Right lung (tissue), 10 donors: ENCODE measurements at places on chromosomes 2 and 18.

DNA sequence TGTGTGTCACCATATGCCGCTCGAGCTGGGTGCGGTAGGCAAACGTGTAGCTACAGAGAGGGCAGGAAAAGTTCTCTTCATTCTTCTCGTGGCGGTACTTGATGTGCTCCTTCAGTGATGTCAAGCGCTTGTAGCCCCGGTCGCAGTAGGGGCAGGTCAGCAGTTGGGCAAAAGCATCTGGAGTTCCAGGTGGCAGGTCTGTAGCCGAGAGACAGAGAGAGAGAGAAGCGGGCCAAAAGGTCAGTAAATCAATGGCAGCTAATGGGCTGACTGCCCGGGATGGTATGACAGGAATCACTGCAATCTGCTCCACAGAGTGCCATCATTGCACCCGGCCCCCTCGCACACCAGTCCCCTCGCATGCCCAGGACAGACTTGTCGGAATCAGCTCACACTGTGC is 116.0 kb downstream of the ZEB2 start:
- no peak for DNase-seq

DNA sequence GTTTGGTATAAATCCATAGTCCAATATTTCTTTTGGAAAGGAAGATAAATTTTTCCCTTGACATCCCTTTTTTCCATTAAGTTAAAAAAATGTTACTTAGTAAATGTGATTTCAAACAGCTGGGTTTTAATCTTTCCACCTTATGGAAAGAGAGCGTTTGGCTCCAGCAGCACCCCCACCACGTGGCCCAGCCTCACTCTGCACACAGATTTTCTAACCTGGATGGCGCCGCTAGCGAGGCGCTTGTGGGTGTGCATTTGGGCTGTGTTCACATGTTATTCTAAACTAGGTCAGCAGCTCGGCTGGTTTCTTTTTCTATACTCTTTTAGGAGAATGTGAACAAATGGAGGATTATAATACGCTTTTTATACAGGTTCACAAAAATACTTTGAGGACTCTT is 218.0 kb downstream of the LDLRAD4 start:
- no peak for DNase-seq

- no peak for DNase-seq
Observed at GRCh38 chr18:25563346-25563745, 211.4 kb upstream of the ZNF521 start.

GRCh38 chr2:230319211-230319862 is 7.7 kb upstream of the SP140L start:
- no peak for DNase-seq

DNA sequence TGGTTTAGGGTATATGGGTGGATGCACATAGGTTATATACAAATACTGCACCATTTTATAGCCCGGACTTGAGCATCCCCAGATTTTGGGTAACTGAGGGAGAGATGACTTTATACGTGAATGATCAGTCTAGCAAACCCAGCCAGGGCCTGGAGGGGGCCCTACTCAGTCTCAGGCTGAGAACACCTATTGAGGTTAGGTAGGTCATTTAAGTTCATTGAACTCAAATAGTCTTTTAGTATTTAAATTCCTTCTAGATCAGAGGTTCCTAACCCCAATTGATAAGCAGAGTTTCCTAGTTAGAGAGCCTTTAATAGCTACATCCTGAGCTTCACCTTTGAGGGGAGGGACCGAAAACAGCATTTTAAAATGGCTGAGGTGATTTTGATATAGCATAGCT is 487.0 kb downstream of the DCC start:
- DNase-seq, result no peak

DNA sequence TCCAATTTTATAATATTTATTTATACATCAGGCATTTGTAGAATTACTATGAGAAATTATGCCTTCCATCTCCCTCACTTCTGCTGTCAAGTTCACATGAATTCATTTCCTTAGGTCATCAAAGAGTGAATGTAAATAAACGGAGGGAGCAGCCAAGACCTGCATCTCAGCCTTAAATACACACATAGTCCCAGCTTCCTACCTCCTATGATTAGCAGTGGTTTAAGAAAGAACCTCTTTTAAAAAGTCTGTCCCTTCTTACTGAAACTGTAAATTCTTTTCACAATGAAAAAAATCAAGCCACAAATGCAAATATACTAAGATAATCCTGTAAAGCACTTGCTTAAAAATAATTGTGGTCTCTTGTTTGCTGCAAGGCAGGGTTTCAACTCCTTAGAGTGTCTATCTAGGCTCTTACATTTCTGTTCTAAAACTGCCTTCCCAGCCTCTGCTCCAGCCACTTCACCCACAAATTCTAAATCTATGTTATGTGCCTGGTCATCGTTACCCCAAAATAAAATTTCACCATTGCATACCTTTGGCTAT is 532.7 kb upstream of the FSHR start:
- no peak for DNase-seq

DNA sequence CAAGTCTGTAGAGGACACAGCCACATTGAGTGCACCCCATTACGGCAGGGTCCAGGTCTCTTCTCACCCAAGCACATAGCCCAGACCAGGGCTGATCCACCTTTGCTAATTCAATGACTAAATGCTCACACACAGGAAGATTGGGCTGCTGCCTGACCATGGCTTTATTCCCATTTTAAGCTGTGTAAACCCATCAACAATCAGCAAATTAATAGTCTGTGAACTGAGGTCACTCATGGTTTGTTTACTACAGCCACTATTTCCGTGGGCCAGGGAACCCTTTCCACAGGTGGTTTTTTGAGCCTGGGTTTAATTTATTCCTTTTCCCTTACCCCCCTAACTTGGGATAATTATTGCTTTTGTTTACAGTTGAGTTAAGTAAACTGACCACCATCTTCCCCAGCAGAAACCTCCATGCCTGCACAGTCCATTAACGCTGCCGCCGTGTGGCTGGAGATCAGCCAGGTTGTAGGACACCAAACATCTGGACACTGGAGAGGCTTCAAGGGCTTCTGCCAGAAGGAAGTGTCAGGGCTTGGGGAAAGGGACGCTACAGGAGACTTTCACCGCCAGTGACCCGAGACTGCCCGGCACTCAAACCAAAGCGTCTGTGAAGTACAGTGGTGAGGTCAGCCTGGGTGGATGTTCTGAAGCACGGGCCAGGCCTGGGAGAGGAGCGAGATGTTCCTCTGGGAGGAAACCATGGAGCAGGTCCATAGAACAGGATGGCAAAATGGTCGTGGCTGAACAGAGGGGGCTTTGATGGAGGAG is 282.9 kb downstream of the DYSF start:
- DNase-seq, result peak; percentile 48

DNA sequence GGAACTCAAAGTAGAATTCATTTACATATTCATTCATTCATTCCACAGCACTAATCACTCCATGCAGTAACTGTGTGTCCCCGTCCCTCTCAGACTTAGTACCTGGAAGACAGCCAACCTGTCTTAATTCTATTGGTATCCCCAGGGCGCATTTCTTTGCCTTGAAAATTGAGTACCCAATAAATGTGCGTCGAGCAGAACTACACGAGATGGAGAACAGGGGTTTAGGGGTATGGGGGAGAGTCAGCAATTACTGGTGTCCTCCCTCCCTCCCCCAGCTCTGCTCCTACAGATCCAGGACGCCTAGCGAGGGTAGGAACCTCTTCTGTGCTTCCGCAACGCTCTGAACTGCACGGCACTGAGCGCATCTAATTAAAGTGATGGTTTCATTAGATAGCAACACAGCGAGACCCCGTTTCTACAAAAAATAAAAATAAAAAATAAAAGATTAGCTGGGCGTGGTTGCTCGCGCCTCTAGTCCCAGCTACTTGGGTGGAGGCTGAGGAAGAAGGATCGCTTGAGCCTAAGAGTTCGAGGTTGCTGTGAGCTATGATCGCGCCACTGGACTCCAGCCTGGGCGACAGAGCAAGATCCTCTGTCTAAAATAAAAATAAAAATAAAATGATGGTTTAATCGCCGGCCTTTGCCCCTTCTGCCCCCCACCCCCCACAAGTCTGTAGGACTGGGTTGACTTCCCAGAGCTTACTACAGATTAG is 614 bp upstream of the FKBP1B start:
- DNase-seq, result no peak

DNA sequence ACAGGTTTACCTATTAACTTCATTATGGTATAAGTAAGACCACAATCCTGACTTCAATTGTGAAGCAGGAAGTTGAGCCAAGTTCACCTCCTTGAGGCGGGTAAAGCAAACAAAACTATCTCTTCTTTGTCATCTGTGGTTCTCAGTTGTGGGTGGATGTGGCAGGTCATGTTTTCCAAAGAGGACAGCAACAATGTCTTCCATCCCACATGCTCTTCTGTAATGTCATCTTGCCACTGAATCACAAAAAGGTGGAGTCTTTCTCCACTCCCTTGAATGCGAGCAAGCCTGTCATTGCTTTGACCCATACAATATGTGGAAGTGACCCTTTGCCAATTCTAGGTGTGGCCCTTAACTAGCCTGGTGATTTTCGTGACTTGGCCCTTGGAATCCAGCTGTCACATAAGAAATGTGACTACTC is 98.7 kb downstream of the GRB14 start:
- no peak for DNase-seq

DNA sequence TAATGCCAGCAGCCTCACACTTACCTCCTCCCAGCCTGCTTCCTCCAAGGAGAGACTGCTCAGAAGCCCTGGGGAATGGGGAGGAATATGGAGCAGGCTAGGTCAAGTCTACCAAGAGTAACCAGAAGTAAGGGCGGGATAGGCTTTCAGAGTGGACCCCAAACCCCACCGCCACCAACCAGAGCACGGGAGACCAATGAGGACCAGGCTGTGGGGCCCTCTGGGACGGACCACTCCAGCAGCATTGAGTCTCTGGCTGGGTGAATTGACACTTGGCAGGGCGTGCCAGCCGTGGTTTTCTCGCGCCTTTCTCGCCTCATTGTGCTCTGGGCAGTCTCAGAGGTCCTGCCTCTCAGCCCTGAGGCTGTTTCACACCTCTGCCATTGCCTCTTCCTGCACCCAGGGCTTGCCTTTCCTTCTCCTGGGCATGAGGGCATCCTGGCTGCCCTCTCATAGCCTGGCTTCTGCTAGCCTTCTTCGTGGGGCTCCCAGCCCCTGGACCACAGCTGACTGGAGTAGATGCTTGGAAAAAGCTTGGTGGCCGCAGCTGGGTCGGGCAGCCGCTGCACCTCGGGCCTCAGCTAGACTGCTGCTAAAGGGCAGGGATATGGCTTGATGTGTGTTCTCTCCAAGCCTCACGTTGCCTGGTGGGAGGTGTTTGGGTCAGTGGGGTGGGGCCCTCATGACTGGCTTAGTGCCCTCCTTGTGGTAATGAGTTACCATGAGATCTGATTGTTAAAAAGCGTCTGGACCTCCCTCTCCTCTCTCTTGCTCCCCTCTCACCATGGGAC is 40.5 kb upstream of the HS6ST1 start:
- no peak for DNase-seq

GRCh38 chr18:52489396-52490306 is 149.7 kb downstream of the DCC start:
- no peak for DNase-seq

GRCh38 chr2:10229462-10230099 is 73.1 kb upstream of the HPCAL1 start:
- no peak for DNase-seq
